ENCODE measurements at places on chromosomes 12 and 14. TPM values are rescaled to one million over a fixed set of nuclear protein-coding genes. Genes with fewer than 3 reads are reported as not detected.

The LMNTD1 gene
- not detected for total RNA-seq

The KERA gene
- total RNA-seq: not detected

DNA sequence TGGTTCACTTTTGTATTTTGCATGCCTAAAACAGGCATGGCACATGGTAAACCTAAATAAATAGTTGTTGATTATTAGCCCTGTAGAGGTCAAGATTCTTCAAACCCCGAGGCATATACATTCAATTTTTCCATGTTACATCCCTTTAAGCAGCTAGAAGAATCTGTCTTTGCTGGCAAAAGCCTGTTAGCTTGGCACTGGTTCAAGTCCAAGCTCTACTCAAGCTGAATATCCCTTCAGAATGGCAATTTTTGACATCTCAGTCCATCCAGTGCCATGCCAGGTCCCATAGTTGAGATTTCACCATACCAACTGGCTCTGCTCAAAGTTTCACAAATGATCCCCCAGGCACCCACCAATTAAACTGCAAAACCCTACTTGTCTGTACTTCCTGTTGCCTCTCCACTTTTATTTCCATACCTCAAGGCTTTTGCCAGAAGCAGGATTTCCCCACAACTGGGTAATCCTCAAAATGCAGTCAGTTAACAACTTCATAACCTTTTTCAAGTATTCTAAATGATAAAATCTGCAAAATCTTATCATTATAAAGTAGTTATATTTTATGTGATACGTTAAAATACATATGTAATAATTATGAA, 9.0 kb upstream of the DCN start:
- no peak for DNase-seq

DNA sequence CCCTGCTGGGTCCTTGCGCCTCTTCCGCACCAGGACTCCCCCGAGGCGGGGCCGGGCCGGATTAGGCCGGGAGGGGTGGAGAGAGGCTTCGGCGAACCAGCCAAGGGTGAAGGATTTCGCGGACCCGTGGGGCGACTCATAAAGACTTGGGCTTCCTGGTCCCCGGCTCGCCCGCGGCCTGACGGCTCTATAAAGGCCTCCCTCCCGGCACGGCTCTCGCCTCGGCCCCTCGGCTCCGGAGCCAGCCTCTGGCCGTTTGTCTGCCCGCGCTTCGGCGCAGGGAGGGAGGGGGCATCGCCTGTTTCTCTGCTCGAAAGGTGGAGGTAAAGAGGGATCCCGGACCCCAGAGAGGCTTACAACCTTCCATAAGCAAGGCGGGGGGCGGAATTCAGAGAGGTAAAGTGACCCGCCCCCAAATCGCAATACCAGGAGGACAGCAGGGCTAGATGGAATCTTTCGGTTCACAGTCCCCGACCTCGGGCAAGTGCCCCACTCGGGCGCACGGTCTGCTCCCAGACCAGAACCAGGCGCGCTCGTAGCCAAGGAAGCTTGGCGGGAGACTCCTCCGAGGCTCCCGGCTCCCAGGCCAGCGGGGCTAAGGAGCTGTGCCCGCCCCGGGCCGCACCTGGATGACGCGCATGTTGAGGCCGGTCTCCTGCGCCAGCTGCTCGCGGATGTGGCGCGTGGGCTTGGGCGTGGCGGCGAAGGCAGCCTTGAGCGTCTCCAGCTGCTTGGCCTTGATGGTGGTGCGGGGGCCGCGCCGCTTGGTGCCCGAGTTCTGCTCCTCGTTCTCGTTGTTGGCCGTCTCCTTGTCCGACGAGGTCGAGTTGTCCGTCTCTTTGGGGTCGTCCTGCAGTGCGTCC, 3.9 kb downstream of the LHX5 start:
- DNase-seq: no peak

The ARHGEF25 gene
- total RNA-seq: 1.5 TPM

The GPR137C gene
- 0.07 TPM for total RNA-seq

The ALDH6A1 gene
- 24.0 TPM for total RNA-seq

- DNase-seq: no peak
Measured at GRCh38 chr12:98446682-98447081, 68.7 kb upstream of the TMPO start.

DNA sequence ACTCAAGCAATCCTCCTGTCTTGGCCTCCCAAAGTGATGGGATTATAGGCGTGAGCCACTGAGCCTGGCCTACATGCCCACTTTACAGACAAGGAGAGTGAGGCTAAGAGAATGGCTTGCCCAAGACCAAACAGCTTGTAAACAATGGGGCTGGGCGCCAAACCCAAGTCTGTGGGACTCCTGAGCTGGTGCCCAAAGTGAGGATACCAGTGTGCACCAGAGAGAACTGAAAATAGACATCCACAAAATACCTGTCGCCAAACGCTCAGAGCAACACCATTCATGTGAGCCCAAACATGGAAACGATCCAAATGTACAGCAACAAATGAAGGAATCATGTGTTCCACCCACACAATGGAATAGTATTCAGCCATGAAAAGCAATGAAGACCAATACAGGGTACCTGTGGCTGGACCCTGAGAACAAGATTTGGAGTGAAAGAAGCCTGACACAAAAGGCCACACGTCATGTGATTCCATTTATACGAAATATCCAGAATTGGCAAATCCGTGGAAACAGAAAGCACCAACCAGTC, 38.2 kb downstream of the CCNK start:
- no peak for DNase-seq
